Activated CD8-positive, alpha-beta memory T cell treated with anti-CD3 and anti-CD28 coated beads for 1 hour (primary cell): ENCODE measurements at places on chromosomes 11 and 22.

DNA sequence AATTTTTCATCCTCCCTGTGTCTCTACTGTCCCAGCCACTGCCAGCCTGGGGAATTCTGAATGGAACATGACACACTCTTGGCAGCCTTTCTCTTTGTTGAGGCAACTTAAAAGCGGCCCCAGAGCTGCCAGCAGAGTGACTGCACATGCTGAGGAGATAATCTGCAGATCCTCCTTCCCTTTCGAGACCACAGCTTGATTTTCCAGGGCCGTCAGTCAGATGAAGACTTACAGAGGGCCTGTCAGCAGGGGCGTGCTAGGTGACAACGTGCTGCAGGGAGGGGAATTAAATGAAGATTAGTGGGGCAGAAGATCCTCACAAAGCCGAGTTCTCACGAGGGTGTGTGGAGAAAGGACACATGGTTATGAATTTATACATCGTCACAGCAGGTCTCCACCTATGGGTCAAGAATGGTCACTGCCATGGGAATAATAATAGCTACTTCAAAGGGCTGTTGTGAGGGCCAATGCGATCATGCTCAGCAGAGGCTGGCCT, 193.5 kb upstream of the PITPNB start:
- no peak for DNase-seq

DNA sequence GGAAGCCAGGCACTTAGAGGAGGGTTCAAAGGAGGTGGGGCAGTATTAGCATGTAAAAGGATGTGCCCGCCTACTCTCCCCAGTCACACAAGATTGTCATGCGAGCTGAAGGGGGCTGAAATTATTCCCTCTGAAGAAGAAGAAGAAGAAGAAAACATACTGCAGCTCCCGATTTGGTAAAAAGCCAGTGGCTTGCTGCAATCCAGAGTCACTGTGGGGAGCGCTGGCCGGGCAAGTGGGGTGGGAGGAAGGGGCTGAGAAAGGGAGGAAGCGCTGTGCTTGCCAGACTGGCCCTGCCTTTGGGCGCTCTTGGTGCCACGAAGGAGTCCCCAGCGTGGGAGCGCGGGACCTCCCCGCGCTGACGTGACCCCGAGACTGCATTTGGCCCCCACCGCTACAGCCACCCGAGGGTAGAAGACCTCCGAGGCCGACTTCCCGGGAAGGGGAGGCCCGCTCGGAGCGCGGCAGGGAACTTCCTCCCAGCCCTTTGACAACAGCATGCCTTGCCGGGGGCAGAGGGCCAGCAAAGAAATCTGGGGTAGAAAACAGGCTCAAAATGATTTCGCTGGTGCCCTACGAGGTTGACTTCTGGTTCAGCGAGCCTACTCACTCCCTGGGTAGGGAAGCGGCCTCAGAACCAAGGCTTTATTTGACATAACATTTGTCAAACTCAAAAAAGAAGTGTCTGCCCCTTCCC, 906.3 kb downstream of the DLG2 start:
- no peak for DNase-seq

- no peak for DNase-seq
Measured at GRCh38 chr22:34866495-34867131, 199.3 kb upstream of the ISX start.

GRCh38 chr11:13120691-13121090, 111.6 kb downstream of the RASSF10 start:
- DNase-seq = no peak

GRCh38 chr22:18148293-18148965, 1.5 kb upstream of the USP18 start:
- DNase-seq = no peak

- DNase-seq = peak; percentile 15
Measured at GRCh38 chr11:117597071-117597470, 199.9 kb downstream of the DSCAML1 start.

- no peak for DNase-seq
Measured at GRCh38 chr11:86209806-86210657, 34.5 kb upstream of the EED start.

DNA sequence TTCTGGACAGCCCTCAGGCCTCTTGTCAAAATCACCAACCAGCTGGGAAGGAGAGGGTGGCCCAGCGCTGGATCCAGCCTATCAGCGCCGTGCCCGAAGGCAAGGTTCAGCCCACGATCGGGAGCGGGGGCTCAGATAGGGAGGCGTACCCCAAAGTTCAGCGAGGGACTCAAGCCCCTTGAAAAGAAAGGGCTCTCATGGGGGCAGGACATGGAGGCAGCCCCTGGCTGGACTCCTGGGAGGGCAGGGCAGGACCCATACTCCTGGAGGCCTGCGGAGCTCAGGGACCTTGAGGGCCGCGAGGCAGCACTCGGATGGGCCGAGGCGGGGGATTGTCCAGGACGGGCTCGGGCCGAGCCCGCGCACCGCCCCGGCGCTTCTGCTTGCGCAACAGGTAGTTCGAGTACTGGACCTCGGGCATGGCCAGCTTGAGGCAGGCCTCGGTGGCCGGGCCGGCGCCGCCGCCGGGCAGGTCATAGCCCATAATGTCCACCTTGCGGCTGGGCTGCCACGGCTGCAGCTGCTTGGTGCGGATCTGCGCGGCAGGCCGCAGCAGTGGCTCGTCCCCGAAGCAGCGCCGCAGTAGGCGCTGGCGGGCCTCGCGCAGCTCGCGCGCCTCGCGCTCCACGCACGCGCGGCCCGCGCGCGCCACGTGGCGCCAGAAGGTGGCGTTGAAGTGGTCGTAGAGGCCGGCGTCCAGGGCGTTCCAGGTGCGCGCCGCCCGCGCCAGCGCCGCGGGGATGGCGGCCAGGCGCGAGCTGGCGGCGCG, 6.5 kb downstream of the GAL3ST3 start:
- DNase-seq = no peak

DNA sequence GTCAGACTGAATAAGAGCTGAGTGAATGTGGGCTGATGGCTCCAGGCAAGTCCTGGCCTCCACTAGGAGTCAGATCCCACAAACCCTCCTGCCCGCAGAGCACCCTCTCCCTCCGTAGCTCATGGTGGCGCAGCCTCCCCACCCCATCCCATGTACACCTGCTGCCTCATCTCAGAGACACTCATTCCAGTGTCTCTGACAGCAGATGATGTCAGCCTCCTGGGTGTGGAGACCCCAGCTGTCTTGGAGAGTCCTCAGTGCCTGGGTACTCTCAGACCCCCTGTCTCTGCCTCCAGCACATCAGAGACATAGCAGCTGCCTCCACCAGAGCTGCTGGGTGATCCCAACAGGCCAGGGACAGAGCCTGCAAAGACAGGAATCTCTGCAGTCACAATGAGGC, 9.5 kb downstream of the IGLL5 start:
- no peak for DNase-seq

DNA sequence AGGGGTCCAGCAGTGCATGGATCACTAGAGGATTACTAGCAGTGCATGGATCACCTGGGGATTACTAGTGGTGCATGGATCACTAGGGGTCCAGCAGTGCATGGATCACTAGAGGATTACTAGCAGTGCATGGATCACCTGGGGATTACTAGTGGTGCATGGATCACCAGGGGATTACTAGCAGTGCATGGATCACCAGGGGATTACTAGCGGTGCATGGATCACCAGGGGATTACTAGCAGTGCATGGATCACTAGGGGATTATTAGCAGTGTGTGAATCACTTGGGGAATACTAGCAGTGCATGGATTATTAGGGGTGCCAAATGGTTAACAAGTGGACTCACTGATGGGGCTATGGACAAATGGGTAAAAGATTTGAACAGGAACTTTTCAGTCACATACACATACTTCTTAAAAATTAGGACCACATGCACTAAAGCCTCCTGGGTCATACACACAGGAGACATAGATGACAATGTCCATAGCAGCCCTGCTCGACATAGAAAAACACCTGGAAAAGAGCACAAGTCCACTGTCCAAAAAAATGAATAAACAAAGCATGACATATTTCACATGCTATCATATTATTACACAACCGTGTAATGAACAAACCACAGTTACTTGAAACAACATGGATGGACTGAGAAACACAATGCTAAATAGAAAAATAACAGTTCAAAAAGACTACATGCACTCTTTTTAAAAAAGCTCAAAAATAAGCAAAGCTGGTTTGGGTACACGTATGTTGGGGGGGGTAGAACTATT, 109.8 kb downstream of the CD44 start:
- DNase-seq = no peak

GRCh38 chr11:128086794-128087193, 500.6 kb downstream of the ETS1 start:
- no peak for DNase-seq

GRCh38 chr11:9264316-9265210, 587 bp downstream of the DENND5A start:
- no peak for DNase-seq

DNA sequence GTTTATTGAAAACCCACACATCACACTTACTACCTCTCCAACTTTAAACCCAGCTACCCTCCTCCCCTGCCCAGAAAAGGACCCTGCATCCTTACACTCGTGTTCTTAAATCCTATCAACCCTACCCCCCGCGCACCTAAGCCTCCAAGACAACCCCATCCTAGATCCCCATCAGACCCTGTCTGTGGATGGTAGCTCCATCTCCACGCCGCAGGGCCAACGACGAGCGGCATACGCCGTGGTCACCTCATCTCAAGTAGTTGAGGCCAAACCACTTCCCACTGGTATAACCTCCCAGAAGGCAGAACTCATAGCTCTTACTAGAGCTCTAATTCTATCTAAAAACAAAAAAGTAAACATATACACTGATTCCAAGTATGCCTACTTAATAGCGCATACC, 9.4 kb upstream of the OR56A3 start:
- DNase-seq = no peak

DNA sequence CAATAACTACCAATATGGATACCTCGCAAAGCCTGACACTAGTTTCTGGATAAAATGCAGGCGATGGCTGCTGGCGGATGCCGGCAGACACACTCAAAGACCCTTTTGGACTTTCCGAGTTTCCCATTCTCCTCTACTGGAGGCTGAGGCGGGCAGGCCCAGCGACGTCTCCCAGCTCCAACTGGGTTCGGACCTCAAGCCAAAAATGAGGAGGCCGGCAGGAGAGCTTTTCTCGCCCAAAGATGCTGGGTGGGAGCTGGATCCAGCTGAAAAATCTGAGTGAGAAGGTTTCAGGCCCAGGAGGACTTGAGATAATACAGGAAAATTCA, 428 bp upstream of the FEZ1 start:
- DNase-seq = no peak
